ENCODE measurements at places on chromosomes 5 and 9.

- no peak for DNase-seq
These were observed 79.2 kb downstream of the PTCH1 start for GRCh38 chr9:95437559-95437958.

DNA sequence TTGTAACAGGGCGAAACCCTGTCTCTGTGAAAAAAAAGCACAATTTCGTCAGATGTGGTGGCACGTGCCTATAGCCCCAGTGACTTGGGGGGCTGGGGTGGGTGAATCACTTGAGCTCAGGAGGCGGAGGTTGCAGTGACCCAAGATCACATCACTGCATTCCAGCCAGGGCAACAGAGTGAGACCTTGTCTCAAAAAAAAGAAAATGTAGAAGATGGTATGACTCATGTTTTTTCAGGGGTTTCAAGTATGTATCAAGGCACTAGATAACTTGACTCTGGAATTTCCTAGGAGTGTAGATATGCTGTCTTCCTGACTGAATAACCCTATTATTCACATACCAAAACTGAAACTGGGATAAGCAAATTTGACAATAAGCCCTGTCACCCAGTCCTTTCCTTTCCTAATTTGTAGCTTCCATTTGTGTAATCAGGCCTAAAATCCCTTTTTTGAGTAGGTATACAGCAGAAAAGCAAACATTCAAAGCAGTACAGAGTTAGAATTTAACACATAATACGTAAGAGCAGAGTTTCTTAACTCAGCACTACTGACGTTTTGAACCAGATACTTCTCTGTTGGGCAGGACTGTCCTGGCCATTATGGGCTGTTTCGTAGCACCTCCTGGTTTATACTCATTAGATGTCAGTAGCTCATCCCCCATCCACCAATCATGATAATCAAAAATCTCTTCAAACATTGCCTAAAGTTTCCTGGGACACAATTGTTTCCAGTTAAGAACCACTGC is 17.3 kb upstream of the ANKRD18B start:
- no peak for DNase-seq

- DNase-seq, result no peak
These were observed 109.2 kb upstream of the SHB start for GRCh38 chr9:38178237-38178636.

GRCh38 chr5:177297922-177298321 is 5.6 kb downstream of the RAB24 start:
- DNase-seq, result no peak

DNA sequence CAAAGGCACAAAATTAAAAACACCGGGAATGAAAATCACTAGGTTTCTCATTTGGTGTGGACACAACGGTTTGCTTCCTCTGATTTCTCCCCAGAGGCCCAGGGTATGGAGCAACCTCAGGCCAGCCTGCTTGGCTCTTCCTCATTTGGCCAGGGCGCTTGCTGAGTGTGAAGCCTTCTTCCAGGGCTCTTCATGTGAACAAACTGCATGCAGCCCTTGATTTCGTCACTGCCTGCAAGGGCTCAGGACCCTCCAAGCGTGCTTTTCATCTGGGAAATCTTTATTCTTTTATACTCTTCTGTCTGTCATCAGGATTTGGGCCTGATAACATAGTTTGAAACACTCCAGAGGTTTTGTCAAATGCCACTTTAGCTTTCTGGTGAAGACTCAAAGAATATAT is 122.6 kb upstream of the KLF4 start:
- DNase-seq, result no peak

GRCh38 chr9:71944754-71945375 is 33.4 kb downstream of the C9orf85 start:
- DNase-seq, result no peak
